Esophagus squamous epithelium (tissue), 5 donors: ENCODE measurements at places on chromosomes 11 and 22.

- DNase-seq, result no peak
These were observed 722 bp upstream of the GUCY1A2 start for GRCh38 chr11:107018902-107019493.

GRCh38 chr22:38455530-38456271, 702 bp upstream of the KCNJ4 start:
- DNase-seq, result no peak

GRCh38 chr11:100673063-100673462, 14.0 kb upstream of the ARHGAP42 start:
- no peak for DNase-seq

DNA sequence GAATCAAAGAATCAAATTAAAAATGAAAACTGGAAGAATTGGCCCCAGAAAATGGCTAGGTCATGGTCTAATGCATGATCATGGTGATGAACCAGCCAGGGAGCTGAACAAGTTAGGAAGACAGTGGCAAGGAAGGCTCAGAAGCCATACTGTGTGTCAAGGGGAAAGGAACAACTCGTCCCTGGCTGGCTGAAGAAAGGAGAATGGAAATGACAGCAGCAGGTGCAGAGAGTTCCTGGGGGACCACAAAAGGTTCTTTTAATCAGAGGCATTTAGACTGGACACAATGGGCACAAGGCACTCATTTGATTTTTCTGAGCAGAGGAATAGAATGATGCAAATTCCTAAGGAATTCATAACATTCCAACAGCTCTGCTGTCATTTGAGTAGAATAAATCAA, 209.9 kb downstream of the LARGE1 start:
- no peak for DNase-seq

DNA sequence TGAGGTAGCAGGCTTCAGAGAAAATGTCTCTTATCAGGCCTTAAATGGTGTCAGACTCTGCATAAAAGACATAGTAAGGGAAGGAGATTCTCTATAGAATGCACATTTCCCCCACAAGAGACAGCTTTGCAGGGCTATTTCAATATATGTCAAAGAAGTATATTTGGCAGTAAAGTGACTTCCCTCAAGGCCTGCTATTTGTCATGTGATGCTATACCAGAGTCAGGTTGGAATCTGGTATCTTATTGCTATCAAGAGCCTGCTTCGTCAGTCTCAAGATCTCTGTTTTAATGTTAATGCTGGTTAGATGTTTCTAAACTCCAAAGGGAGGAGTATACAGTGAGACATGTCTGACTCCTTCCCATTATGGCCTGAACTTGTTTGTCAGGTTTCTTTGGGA, 40.4 kb upstream of the MTMR2 start:
- no peak for DNase-seq

DNA sequence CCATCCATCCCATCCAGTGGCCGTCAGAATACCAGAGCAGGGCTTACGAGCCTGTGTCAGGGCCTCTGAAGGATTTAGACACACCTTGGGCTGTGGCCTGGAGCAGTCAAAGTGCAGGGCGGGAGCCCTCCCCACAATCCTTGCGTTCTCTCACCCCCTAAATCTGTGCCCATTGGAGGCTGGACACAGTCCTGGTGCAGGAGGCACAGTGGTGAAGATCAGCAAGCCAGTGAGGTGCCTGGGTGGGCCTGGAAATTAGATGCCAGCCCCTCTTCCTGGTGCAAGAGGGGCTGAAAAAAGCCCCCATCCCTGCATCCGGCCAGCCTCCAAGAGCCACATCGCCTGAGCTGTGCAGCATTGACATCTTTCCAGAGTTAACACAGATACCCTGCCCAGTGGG, 1045.8 kb downstream of the TBC1D22A start:
- DNase-seq, result no peak

DNA sequence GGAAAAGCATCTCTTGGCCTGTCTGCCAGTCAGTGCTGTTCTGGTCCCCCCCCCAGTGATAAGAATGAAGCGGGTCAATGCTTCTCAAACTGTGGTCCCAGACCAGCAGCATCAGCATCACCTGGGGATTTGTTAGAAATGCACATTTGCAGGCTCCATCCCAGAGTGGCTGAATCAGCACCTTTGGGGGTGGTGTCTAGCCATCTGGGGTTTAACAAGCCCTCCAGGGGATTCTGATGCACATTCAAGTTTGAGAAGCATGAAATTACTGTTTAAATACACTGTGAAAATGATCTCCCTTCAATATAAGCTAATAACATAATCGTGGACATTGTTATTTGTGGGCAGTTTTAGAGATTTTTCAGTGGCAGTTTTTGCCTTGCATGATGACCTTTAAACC, 133.5 kb downstream of the MYO18B start:
- DNase-seq, result no peak

- no peak for DNase-seq
These were observed 48.1 kb upstream of the TOP3B start for GRCh38 chr22:22030493-22031182.

- DNase-seq, result no peak
These were observed 10.8 kb downstream of the SRRD start for GRCh38 chr22:26494506-26494905.

GRCh38 chr11:75518771-75519653, 6.7 kb downstream of the GDPD5 start:
- no peak for DNase-seq

DNA sequence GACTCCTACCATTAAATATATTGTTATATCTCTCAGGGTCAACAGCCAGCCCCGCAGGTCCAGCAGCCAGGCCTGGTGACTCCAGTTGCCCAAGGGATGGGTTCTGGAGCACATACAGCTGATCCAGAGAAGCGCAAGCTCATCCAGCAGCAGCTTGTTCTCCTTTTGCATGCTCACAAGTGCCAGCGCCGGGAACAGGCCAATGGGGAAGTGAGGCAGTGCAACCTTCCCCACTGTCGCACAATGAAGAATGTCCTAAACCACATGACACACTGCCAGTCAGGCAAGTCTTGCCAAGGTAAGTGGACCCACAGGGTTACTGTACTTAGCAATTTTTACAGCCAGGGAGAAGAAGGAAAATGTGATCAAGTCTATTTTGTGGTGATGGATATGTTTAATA, 35.1 kb downstream of the EP300 start:
- DNase-seq, result no peak

- DNase-seq, result no peak
These were observed 32.2 kb upstream of the HEPHL1 start for GRCh38 chr11:93988912-93989311.

- no peak for DNase-seq
These were observed 110.8 kb downstream of the GGTLC2 start for GRCh38 chr22:22754961-22755777.

- no peak for DNase-seq
These were observed 12.1 kb downstream of the C11orf86 start for GRCh38 chr11:66987158-66987620.

GRCh38 chr11:111166598-111166997, 78.9 kb upstream of the POU2AF2 start:
- DNase-seq, result no peak

DNA sequence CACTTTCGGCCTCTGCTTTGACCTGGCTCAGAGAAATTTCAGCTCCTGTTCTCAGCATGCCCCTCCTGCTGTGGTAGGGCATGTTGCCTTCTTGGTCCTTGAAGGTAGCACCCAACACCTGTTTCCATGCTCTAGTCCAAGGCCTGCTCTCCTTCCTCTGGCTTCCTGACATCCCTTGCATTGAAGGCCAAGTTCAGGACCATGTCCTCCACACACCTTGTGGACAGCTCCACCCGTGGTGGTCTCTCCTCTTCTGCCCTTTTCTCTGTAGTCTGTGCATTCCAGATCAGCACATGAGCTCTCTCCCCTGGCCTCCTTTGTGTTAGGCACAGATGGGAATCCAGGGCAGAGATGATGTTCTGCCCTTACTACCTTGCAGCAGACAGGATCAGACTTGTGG, 225.3 kb downstream of the ADAMTS15 start:
- no peak for DNase-seq

DNA sequence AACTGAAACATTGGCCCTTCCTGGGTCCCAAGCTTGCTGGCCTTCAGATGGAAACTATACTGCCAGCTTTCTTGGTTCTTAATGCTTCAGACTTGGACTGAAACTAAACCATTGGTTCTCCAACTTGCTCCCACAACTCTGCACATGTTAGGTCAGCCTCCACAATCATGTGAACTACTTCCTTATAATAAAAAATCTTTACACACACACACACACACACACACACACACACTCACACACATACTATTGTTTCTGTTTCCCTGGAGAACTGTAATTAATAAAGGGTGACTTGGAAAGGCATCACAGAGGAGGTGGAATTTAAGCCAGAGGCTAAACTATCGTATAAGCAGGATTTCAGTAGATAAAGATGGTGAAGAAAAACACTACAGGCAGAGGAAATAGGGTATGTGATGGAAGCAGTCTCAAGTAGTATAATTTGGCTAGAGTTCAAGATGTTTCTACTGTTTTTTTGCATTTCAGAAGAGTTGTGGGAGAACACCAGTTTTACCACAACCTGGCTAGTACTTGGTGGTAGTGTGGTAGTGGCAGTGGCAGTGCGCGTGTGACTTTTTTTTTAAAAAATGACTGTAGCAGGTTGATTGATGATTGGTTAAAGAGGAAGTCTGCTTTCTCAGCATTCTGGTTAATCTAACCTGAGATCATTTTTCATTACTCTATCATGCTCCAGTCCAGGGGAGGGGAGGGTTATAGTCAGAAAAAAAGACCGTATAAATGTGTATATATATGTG, 70.1 kb downstream of the PDE3B start:
- DNase-seq, result no peak

- DNase-seq, result no peak
These were observed 3.0 kb upstream of the SORL1 start for GRCh38 chr11:121449123-121449522.

DNA sequence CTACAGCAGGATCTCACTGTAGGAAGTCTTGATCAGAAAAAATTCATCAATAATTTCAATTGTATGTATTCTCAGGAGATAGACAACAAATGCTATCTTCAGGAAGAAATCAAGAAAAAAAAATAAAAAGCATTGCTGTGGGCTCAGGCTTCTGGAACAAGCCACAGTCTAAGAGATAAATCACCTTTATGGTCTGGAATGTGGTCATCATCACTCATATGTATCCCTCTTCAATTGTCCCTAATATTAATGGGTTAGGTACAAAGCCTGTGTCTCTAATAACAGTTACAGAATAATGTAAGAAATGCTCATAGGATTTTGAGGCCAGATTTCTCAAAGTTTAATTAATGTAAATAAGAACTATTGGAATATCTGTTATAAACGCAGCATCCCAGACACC, 305.9 kb upstream of the ANO3 start:
- no peak for DNase-seq

GRCh38 chr22:38490475-38490874, 15.6 kb downstream of the DDX17 start:
- no peak for DNase-seq

GRCh38 chr11:119483341-119483880, 60.4 kb upstream of the THY1 start:
- no peak for DNase-seq

- DNase-seq, result no peak
These were observed 10.4 kb downstream of the RCOR2 start for GRCh38 chr11:63906585-63906984.

DNA sequence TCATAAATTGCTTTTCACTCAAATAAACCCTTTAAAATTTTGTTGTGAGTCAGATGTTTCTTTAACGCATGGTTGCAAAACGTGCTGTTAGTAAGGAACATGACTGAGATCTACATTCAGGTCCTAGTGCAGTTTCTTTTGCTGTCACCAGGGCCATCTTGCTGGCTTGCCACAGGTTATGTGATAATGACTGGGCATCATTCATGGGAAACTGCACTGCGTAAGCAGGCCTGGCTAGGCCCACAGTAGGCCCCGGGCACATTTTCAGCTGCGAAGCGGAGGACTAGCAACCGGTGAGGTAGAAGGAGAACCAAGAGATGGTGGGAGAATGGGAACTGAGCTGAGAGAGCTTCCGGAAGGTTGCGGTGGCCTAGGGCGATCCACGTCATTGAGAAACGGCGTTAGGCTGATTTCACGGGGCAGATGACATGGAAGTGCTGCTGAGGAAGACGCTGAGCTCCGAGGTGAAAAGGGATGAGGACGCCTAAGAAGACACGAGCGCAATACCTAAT, 3.2 kb upstream of the KLHDC7B start:
- no peak for DNase-seq
